ENCODE measurements at places on chromosomes 7 and 10.
A peak's percentile ranks its signal among the peaks of the same experiment; 100 is the strongest.

- no peak for DNase-seq
Measured at GRCh38 chr10:48446785-48447184, 140.3 kb downstream of the MAPK8 start.

GRCh38 chr7:116162254-116162653 is 48.1 kb upstream of the TES start:
- no peak for DNase-seq

GRCh38 chr10:5524641-5525560 is at the start of gene CALML3:
Gene CALML3, plus strand, starts transcription at chr10:5524961. Its CDS starts 125 bp downstream, at chr10:5525086.
- DNase-seq = no peak

DNA sequence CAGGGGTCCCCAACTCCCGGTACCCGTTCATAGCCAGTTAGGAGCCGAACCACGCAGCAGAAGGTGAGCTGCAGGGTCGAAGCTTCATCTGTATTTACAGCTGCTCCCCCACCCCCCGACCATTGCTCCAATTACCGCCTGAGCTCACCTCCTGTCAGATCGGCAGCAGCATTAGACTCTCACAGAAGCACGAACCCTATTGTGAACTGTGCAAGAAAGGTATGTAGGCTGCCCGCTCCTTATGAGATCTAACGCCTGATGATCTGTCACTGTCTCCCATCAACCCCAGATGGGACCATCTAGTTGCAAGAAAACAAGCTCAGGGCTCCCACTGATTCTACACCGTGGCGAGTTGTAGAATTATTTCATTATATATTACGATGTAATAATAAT is 14.6 kb upstream of the AZGP1 start:
- no peak for DNase-seq

DNA sequence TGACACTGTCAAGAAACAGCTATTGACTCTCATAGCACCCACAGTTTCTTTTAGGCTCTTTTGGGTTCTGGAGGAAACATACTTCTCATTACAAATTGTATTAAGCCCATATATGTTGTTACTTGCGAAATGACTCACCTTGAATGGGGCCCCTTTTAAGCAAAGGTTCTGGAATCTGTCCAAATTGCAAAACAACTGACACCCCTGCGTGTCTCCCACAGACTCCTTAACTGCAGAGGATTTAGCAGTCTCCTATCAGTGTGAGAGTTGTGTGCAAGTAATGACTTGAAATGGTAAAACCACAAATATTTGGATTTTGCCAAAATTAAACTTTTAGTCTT is 192.3 kb downstream of the DNAJC1 start:
- DNase-seq = no peak

DNA sequence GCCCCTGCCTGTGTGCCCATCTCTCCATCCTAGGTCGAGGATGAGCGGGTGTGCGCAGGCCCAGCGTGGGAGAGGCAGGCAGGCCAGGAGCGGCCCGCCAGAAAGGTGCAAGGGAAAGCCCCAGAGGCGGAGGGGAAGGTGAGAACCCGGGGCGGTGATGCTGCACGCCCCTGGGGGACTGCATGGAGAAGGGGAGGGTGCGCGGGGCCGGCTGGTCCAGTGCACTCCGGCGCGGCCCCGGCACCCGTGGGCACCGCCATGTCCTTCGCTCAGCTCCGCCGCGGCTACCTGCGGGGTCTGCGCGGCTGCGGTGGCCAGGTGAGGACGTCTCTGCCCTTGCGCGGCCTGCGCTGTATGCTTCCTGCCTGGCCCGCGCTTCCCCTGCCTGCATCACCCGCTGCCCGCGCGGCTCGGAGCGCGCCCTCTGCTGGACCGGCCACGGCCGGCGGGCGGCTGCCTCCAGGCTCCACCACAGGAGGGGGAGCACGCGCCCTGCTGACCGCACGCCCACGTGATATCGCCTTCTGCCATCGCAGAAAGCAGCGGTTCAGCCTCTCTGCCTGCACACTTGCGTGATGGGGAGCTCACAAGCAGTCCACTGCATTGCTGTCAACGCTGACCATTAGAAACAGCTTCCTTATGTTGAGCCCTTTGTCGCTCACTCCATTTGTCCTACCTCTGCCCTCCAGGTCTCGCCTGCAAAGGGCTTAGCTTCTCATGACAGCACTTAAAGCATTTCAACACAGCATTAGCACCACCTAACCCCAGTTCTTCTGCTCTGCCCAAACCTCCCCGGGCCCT is 73.9 kb downstream of the CXCL12 start:
- DNase-seq = peak; percentile 21

DNA sequence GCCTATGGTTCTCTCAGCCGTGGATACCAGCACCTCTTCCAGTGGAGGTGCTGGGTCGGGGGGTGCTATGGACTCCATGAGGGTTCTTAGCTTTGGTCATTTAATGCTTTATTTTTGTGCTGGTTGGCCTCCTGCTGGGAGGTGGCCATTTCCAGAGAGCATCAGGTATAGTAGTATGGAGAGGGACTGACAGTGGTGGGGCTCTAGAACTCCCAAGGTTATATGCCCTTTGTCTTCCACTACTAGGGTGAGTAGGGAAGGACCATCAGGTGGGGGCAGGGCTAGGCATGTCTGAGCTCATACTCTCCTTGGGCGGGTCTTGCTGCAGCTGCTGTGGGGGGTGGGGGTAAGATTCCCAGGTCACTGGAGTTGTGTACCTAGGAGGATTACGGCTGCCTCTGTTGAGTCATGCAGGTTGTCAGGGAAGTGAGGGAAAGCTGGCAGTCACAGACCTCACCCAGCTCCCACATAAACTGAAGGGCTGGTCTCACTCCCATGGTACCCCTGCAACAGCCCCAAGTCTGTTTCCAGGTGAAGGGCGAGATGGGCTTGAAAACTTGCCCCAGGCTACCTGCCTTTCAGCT is 763.2 kb upstream of the LRRTM3 start:
- DNase-seq = no peak

DNA sequence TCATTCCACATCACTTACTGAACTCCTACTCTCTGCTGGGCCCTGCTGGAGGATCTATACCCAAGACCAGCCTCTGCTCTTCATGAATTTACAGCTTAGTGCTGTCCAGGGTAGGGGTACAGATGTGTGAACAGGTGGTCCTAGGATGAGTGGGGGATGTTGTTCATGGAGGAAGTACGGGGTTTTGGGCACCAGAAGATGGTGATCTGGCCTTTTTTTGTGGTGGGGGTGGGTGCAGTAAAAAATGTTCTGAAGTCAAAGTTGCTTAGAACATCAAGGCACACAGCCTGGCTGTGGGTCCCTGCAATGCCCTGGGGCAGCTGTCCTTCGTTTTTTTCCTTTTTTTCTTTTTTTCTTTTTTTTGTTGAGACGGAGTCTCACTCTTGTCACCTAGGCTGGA is 34.2 kb upstream of the GNA12 start:
- no peak for DNase-seq

- DNase-seq = no peak
Measured at GRCh38 chr7:47093320-47094234, 488.3 kb downstream of the TNS3 start.

DNA sequence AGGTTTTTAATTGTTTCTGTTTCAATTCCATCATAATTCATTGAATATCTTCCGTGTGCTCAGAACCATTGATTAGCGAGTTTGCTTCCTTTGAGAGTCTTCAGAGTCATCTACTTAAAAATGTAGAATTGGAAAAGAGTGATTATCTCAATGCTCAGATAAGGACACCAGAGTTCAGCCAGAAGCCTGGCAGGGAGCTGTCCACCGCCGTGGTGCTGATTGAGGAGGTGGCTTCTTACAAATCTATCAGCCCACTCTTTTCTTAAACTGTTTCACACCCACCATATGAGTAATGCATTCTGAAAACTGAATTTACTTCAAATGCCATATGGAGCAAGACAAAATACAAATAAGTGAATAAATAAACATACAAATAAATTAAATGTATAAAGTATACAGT is 79.3 kb downstream of the INSYN2A start:
- DNase-seq = no peak

DNA sequence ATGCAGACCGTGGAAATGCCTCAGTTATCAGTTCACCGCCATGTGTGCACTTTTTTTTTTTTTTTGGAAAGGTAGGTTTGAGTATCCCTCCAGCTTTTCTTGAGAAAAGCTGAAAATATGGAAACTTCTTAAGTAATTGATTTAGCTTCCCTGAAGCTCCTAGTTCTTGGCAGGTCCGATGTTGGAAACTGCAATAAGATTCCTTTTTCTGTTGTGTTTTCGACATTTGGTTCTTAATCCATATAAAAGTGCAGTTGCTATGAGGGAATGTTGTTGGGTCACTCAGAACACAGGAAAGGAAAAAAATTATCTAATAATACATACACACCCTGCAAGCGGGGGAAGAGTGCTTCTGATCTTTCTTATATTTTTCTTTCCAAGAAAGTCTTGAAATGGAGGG is 665.2 kb downstream of the INHBA start:
- no peak for DNase-seq

DNA sequence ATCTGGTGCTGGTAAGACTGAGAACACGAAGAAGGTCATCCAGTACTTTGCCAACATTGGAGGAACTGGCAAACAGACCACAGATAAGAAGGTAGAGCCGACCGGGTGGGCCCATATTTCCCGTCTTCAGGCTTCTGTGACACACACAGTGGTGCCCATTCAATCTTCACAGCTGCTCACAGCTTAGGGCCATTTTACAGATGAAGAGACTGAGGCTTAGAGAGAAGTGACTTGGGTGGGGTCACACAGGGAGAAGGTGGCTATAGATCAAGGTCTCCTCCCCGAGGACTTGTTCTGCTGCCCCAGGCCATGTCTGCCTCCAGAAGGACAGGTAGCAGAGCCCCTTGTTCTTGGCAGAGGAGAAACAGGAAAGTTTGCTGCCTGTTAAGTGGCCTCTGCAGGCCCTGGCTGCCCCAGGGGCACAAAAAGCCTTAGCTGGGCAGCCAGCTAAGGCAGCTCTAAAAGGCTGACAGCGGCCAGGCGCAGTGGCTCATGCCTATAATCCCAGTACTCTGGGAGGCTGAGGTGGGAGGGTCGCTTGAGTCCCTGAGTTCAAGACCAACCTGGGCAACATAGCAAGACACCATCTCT is 22.6 kb upstream of the MYH16 start:
- no peak for DNase-seq

- no peak for DNase-seq
Measured at GRCh38 chr7:55030314-55030713, 11.5 kb downstream of the EGFR start.

GRCh38 chr10:20041931-20042330 is 225.7 kb downstream of the PLXDC2 start:
- DNase-seq = no peak

- DNase-seq = no peak
Measured at GRCh38 chr10:63390521-63390920, 75.3 kb downstream of the JMJD1C start.

- no peak for DNase-seq
Measured at GRCh38 chr7:104960741-104961448, 53.1 kb upstream of the KMT2E start.

- no peak for DNase-seq
Measured at GRCh38 chr10:52864201-52865106, 91.9 kb upstream of the MBL2 start.

GRCh38 chr7:140121326-140121725 is 55.5 kb downstream of the KDM7A start:
- no peak for DNase-seq

- no peak for DNase-seq
Measured at GRCh38 chr10:126511917-126512479, 123.7 kb upstream of the ADAM12 start.

- no peak for DNase-seq
Measured at GRCh38 chr7:874031-874749, 2.2 kb upstream of the GET4 start.

All from activated naive CD8-positive, alpha-beta T cell treated with anti-CD3 and anti-CD28 coated beads, Interleukin-2, amount 50 U/mL, for 16 hours (primary cell).